Suprapubic skin (tissue), 4 donors: ENCODE measurements at places on chromosomes 5 and 9. TPM values are rescaled to one million over a fixed set of nuclear protein-coding genes. Genes with fewer than 3 reads are reported as not detected.

DNA sequence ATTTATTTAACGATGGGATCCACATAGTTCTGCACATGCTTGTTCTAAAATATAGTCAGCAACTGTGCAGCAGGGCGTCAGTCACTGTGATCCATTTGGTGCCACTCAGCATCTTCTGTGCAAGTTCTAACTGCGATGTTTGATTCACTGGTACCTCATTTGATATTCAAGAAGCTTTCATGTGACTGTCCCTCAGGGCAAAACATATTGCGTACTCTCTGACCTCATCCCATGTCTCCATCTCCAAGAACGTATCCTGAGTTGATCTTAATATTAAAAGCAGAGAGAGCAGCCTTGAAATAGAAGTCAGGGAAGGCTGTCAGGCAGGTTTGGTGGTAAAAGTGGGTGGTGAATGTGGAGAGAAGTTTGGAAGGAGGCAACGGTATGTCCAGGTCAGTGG lies 116.5 kb upstream of the ATP10B start:
- H3K27ac ChIP-seq = no peak overlapping the region
- H3K36me3 ChIP-seq = no peaks in the 10 kb centered on the region
- no peak overlapping the region for H3K4me3 ChIP-seq
- no peaks in the 10 kb centered on the region for H3K27me3 ChIP-seq
- H3K4me1 ChIP-seq = no peaks in the 10 kb centered on the region

The CYSRT1 gene
- total RNA-seq = 43.6 TPM

DNA sequence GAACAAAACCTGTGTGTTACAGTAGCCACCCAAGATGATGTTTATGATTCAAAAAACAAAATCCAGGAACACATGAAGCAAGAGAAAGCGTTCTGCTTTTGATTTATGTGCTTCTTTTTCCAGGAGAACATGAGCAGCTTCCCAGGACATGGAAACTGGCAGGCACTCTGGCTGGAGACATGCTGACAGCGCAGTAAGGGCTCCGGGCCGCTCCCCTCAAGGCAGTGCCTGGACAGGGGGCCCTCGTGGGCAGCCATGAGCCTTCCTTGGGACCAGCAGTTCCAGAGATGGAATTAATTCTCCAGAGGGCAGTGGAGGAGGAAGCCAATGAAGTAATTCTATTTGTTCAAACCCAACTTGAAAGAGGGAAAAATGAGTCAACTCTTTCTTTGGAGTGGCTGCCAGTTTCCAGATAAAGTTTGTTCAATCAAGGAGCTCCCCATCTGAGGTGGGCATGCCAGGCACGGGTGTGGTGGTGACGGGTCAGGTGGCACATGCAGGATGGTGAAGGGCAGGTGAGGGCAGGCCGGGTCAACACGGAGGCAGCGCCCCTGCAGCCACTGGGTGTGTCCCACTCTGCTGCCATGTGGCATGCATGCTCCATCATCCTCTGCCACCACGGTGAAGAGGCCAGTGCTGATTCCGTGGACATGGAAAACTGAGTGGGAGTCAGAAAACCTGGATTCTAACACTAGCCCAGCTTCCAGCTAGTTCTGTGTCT lies 83.8 kb downstream of the OTULIN start:
- H3K36me3 ChIP-seq = peaks cover 33% of the 10 kb centered on the region
- peak overlapping the region; percentile 1 for H3K27ac ChIP-seq
- no peak for DNase-seq
- no peaks in the 10 kb centered on the region for H3K27me3 ChIP-seq
- no peak overlapping the region for H3K4me3 ChIP-seq
- peaks cover 4% of the 10 kb centered on the region for H3K4me1 ChIP-seq

- no peaks in the 10 kb centered on the region for H3K36me3 ChIP-seq
- H3K27me3 ChIP-seq = peaks cover 20% of the 10 kb centered on the region
- no peak overlapping the region for H3K27ac ChIP-seq
- H3K4me3 ChIP-seq = no peak overlapping the region
- H3K4me1 ChIP-seq = peaks cover 7% of the 10 kb centered on the region
These were observed 78.2 kb upstream of the RXRA start for GRCh38 chr9:134247918-134248631.

- H3K4me3 ChIP-seq = no peak overlapping the region
- H3K36me3 ChIP-seq = no peaks in the 10 kb centered on the region
- H3K27me3 ChIP-seq = no peaks in the 10 kb centered on the region
- H3K27ac ChIP-seq = no peak overlapping the region
- DNase-seq = no peak
These were observed 2217.4 kb upstream of the WWC1 start for GRCh38 chr5:166073901-166074581.

DNA sequence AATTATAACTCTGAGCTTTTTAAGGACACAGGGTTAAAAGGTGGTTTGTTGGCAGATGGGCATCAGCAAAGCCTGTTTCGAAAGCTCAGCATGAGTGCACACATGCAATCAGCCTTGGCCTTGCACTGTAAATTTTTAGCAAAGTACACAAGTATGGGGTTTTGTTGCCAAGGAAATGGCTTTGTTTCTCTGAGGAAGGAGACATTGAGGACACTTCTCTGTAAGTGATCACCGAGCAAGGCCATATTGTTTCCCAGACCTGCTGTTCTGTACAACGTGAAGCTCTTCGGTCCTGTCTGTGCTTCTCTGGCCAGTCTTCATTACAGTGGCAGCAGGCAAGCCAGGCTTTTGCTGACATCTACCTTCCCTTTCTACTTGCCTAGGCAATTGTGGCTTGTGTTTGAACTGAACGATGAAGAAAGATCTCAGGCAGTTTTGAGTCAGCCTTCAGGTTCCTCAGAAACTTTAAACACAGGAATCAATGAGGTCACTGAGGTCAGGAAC lies 27.9 kb upstream of the GLRX start:
- H3K27me3 ChIP-seq = no peaks in the 10 kb centered on the region
- no peaks in the 10 kb centered on the region for H3K36me3 ChIP-seq
- no peak overlapping the region for H3K4me3 ChIP-seq
- DNase-seq = no peak
- peaks cover 5% of the 10 kb centered on the region for H3K4me1 ChIP-seq
- no peak overlapping the region for H3K27ac ChIP-seq

- H3K27ac ChIP-seq = peak overlapping the region; percentile 24
- H3K4me1 ChIP-seq = peaks cover 12% of the 10 kb centered on the region
- no peaks in the 10 kb centered on the region for H3K27me3 ChIP-seq
- H3K36me3 ChIP-seq = no peaks in the 10 kb centered on the region
These were observed 49.4 kb downstream of the GGTA1 start for GRCh38 chr9:121450241-121450640.

DNA sequence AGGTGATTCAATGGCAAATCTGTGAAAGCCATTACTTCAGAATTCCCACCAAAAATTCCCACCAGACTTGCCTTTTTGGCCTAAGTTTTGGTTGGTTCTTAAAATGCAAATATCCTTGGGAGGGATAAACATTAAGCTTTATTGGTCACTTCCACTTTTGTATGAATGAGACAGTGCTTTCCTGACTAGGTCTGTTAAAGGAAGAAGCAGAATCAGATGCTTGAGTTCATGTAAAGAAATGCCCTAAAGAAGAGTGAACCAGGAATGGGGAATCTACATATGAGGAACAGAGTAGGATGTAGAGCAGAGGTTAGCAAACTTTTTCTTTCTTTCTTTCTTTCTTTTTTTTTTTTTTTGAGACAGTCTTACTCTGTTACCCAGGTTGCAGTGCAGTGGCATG lies 129.3 kb downstream of the GCNT1 start:
- H3K27me3 ChIP-seq = no peaks in the 10 kb centered on the region
- no peak overlapping the region for H3K4me3 ChIP-seq
- no peaks in the 10 kb centered on the region for H3K36me3 ChIP-seq

GRCh38 chr9:37663926-37664325 lies 13.2 kb downstream of the FRMPD1 start:
- H3K4me3 ChIP-seq = no peak overlapping the region
- peaks cover 12% of the 10 kb centered on the region for H3K27me3 ChIP-seq
- no peaks in the 10 kb centered on the region for H3K36me3 ChIP-seq
- no peak overlapping the region for H3K27ac ChIP-seq
- H3K4me1 ChIP-seq = no peaks in the 10 kb centered on the region

DNA sequence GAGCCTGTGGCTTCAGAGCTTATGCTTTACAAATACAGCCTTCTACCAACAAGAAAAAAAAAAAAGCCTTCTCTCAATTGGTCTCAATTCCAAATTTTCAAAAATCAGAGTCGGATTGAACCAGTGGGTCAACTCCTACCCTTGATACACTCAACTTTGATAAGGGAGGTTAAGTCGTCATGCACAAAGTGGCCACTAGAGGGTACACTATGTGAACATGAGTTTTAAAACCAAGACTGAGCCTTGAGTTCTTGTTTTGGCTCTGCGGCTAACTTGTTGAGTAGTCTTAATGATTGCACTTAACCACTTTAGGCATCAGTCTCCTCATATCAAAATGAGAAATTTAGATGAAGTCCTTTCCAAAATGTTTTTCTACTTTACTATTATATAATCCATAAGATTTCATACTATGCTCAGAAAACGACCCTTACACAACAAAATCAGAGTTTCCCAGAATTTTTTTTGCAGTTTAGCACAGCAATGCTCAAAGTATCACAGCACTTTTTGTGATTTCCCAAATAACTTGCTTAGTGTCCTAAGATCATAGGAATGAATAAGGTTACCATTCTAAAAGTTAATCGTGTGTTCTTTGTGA lies 92.9 kb upstream of the MTAP start:
- no peaks in the 10 kb centered on the region for H3K36me3 ChIP-seq
- no peak overlapping the region for H3K4me3 ChIP-seq
- H3K27me3 ChIP-seq = no peaks in the 10 kb centered on the region
- H3K4me1 ChIP-seq = no peaks in the 10 kb centered on the region
- no peak for DNase-seq

- peak; percentile 40 for DNase-seq
- no peaks in the 10 kb centered on the region for H3K36me3 ChIP-seq
- H3K4me3 ChIP-seq = no peak within 1 kb of the TSS
These were observed at the start of gene PAEP for GRCh38 chr9:135561391-135562234. PAEP (plus strand) TSS chr9:135561756.

- no peaks in the 10 kb centered on the region for H3K36me3 ChIP-seq
- H3K4me3 ChIP-seq = no peak overlapping the region
- DNase-seq = no peak
- H3K4me1 ChIP-seq = no peaks in the 10 kb centered on the region
- H3K27ac ChIP-seq = no peak overlapping the region
These were observed 241.6 kb downstream of the FBXL7 start for GRCh38 chr5:15741591-15741990.

DNA sequence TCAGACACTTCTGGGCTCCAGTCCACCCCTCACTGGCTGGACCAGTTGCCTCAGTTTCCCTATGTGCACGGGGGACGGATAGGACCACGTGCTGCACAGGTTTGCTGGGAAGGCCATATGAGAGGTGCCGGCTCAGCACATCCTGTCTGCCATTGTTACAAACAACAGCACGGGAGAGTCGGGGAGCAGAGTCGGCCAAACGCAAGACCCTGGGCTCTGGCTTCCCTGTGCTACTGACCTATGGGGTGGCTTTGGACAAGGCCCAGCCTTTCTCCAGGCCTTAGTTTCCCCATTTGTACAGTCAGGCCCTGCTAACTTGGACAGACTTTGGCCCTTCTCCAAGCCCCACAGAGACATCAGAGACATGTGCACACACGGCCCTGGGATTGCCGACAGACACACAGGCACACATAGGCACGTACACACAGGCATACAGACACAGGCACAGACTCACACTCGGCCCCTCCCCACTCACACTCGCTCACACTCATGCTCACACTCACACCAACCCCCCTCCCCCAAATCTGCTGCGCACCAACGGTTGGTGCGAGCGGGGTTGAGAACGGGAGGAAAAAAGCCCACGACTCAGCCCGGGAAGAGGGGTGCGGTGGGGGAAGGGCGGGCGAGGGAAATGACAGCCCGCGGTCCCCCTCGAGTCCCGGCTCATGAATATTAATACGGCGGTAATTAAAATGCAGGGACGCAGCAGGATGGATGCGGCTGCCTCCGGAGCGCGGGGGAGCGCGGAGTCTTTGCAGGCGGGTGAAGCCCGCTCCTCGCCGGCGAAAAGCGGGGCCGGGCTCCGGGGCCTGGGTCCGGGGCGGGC lies 133.0 kb downstream of the C9orf50 start:
- H3K36me3 ChIP-seq = peaks cover 6% of the 10 kb centered on the region
- peak overlapping the region; percentile 98 for H3K27ac ChIP-seq
- no peaks in the 10 kb centered on the region for H3K27me3 ChIP-seq

DNA sequence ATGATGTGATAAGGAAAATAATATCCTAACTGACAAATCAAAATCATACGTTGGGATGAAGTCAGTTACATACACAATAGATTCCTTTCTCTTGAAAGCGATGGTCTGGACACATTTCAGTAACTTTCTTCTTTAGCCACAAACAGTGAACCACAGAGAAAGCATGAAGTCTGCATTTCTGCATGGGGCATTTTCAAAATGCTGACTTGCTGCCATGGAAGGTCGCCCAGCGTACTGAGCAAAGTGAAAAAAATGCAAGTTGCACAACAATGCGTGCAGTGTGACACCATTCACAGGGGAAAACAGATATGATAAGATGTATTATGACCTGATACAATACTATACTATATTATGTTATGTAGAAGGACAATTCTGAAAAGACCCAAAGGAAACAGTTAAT lies 146.3 kb downstream of the SNX18 start:
- H3K36me3 ChIP-seq = no peaks in the 10 kb centered on the region
- no peak for DNase-seq
- H3K4me3 ChIP-seq = no peak overlapping the region
- H3K4me1 ChIP-seq = peaks cover 16% of the 10 kb centered on the region
- peak overlapping the region; percentile 48 for H3K27ac ChIP-seq

- H3K27ac ChIP-seq = peak overlapping the region; percentile 14
- peaks cover 36% of the 10 kb centered on the region for H3K36me3 ChIP-seq
- H3K4me1 ChIP-seq = peaks cover 41% of the 10 kb centered on the region
These were observed 35.5 kb downstream of the ARHGEF37 start for GRCh38 chr5:149616727-149617285.

The OR13J1 gene
- not detected for total RNA-seq

The TRAF1 gene
- total RNA-seq = 9.6 TPM

- H3K4me1 ChIP-seq = peaks cover 29% of the 10 kb centered on the region
- H3K36me3 ChIP-seq = no peaks in the 10 kb centered on the region
- no peaks in the 10 kb centered on the region for H3K27me3 ChIP-seq
- no peak for DNase-seq
- peak overlapping the region; percentile 80 for H3K27ac ChIP-seq
These were observed 596 bp upstream of the ADAMTS6 start for GRCh38 chr5:65482296-65482735.

The SLC6A18 gene
- not detected for total RNA-seq

The FOXD4L3 gene
- total RNA-seq = not detected

The B4GALT1 gene
- total RNA-seq = 45.1 TPM

DNA sequence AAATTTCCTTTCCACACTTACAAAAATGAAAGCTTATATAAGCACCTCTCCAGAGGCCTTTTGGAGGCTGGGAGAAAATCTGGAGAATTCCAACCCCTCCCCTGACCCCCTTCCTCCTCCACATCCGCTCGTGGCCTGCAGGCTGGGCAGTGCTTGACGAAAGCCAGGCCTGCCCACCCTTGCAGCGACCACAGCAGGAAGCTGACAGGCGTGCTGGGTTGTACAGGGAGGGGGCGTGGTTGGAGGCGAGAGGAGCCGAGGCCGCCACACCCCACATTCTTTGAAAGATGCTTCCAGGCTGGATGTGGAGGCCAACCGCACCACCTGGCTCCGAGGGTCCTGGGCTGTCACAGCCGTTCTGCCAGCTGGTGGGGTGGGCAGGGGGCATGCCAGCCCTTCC lies 47.8 kb upstream of the IER5L start:
- no peak overlapping the region for H3K27ac ChIP-seq
- no peaks in the 10 kb centered on the region for H3K36me3 ChIP-seq
- H3K4me1 ChIP-seq = peaks cover 9% of the 10 kb centered on the region
- H3K4me3 ChIP-seq = no peak overlapping the region
- H3K27me3 ChIP-seq = no peaks in the 10 kb centered on the region
